ENCODE measurements at places on chromosomes 1 and 21.

DNA sequence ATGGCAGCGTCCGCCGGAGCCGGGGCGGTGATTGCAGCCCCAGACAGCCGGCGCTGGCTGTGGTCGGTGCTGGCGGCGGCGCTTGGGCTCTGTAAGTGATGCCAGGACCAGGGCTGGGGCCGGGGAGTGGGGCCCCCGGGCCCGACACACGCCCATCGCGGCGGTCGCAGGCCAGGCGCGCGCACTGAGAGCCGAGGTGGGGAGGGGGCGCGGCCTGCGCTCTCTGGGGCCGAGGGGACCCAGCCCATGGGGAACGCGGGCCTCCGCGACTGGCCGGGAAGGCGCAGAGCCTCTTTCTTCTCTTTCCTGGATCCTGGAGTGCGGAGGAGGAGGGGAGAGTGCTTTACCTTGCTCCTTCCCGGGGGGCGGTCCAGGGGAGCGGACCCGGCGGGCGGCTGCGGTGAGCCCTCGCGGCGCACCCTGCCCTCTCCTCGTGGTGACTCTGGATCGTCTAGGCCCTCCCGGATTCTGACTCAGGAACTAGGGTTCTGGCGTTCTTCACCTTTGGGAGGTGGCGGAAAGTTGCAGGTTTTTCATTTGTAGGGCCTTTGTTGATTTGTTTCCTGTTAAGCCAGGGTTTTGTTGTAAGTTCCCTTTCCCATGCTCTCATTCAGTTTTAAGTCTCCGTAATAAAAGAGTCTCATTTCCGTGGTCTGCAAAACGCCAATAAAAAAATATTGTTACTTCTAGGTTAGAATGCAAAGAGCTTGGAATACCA, 529 bp downstream of the MPZL1 start:
- DNase-seq: no peak

GRCh38 chr1:202056644-202057334, 46.4 kb downstream of the ELF3 start:
- no peak for DNase-seq

DNA sequence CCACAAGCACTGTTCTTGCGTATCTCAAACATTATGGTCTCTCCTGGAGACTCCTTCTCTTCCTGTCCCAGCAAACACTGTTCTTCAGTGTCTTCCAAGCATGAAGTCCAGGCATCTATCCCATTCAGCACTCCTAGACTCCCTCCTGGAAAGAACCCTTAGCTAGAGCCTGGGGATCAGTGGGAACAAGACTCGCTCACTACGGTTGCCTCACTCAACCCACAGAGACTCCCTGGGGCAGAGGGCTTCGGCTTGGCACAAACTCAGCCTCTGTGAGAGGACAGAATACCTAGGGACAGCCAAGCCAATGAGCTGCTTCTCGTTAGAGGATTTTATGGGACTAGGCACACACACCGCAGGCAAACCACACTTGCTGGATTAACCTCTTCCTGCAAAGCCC, 86.5 kb upstream of the IPO9 start:
- DNase-seq: no peak

DNA sequence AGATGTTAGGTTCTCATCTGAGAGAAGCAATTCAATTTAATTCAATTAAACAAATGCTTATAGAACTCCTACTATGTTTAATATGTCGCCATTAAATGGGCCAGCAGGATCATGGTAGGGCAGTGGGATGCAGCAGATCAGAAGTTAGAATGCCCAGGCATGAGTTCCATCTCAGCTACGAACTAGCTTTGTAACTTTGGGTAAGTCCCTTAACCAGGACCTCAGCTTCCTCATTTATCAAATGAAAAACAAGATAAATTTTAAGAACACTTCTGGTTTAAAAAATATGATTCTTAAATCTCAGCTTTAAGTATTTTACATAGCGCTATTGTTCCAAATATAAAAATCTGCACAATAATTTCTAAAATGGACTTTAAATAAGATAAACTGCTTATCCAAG, 67.5 kb upstream of the GFI1 start:
- DNase-seq: no peak

GRCh38 chr1:243946946-243947345, 96.9 kb upstream of the AKT3 start:
- DNase-seq: no peak

GRCh38 chr1:201347498-201348210, 29.8 kb downstream of the TNNT2 start:
- DNase-seq: no peak
